Stimulated activated CD4-positive, alpha-beta T cell treated with anti-CD3 and anti-CD28 coated beads, Interleukin-12 subunit alpha, Interleukin-12 subunit beta, amount 100 ng/mL, for 4 hours (primary cell): ENCODE measurements at places on chromosomes 16 and 17.

- no peak for DNase-seq
Measured at GRCh38 chr16:54165174-54165911, 121.2 kb downstream of the IRX3 start.

DNA sequence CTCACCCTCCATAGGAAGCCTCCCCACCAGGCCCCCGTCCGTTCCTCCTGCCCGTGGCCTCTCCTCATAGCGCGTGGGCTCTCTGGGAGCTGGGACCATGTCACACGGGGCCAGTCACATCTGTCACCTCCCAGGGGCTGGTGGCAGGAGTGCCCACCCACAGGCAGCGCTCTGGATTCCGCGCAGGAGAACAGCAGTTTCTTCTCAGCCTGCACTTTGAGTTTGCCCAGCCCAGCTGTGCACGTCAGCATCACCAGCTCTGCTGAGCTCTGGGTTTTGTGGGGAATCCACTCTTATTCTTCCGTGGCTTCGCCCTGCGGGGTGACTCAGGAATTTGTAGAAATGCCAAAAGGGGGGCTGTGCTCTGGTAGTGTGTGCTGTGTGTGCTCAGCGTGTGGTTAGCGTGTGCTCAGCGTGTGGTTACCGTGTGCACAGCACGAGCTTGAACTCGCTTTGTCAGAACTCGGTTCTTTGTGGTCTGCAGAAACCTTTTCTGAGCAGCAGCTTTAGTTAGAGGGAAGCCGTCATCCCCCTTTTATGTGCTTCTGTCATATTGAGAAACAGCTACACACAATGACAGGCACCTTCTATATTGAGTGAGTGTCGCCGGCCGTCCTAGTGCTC, 3.2 kb downstream of the ACSF3 start:
- DNase-seq = peak; percentile 43

GRCh38 chr17:60372790-60373483, 19.0 kb downstream of the USP32 start:
- no peak for DNase-seq

- no peak for DNase-seq
Measured at GRCh38 chr16:11183035-11183812, 72.8 kb downstream of the SOCS1 start.

- DNase-seq = no peak
Measured at GRCh38 chr16:48384520-48385252, 527 bp downstream of the SIAH1 start.

- no peak for DNase-seq
Measured at GRCh38 chr17:61380836-61381525, 18.7 kb upstream of the TBX2 start.

DNA sequence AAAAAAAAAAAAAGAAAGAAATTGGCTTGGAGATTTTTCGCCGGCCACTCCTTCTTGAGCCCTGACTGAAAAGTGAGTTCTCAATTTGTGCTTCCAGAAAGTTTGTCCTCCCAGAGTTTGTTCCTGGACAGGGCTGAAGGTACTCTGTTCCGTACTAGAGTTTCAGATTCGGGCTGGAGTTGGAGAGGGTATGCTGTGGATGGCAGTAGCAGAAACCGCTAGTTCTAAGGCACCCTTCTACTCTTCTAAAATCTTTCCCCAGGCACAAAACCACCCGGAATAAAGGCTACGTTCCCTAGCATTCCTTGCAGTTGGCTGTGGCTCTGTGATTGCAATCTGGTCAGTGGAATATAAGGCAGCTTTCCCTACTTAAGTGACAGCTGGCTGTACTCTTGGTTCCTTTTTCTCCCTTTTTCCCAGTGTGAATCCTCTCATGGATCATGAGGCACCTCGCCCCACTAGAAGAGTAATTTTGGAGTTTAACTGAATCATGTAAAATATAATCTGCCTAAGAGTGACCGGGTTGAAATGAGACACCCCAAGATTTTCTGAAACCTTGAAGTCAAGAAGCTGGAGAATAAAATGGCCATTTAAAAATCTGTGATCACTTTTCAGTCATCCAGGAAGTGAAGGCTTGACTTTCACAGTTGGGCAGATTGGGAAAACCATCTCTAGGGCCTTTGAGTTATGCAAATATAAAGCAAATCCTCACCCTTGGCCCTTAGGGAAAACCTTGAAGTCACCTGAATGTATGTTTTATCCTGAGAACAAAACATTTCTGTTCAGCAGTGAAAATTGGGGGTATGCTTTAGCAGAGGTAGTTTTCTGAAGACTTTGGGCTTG, 901 bp upstream of the HEATR6 start:
- no peak for DNase-seq

DNA sequence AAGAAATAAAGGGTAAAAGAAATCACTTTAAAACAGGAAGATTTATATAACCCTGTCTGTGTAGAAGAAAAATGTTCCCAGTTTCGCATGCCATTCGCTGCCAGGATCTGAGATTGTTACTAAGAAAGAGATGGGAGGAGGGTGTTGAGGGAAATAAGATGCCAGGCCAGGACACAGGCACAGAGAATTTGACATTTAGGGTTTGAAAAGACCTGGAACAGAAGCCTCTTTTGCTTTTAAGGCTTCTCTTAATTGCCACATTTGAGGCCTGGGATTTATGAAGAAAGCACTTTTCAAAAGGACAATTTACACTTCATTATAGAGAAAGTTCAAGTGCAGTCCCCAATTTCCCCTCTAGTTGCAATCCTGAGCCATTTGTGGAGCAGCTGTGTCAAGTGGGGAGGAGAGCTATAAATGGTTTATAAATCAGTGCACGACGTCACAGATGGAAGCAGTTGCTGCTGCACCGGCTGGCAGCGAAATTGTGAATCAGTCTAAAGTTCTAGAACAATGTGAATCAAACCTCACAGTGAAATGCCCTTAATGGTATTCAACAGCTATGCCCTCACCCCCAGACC, 26.5 kb upstream of the C16orf87 start:
- no peak for DNase-seq

- no peak for DNase-seq
Measured at GRCh38 chr16:5215901-5216300, 118.3 kb upstream of the EEF2KMT start.

GRCh38 chr17:62708587-62708986, 81.1 kb downstream of the MRC2 start:
- no peak for DNase-seq

DNA sequence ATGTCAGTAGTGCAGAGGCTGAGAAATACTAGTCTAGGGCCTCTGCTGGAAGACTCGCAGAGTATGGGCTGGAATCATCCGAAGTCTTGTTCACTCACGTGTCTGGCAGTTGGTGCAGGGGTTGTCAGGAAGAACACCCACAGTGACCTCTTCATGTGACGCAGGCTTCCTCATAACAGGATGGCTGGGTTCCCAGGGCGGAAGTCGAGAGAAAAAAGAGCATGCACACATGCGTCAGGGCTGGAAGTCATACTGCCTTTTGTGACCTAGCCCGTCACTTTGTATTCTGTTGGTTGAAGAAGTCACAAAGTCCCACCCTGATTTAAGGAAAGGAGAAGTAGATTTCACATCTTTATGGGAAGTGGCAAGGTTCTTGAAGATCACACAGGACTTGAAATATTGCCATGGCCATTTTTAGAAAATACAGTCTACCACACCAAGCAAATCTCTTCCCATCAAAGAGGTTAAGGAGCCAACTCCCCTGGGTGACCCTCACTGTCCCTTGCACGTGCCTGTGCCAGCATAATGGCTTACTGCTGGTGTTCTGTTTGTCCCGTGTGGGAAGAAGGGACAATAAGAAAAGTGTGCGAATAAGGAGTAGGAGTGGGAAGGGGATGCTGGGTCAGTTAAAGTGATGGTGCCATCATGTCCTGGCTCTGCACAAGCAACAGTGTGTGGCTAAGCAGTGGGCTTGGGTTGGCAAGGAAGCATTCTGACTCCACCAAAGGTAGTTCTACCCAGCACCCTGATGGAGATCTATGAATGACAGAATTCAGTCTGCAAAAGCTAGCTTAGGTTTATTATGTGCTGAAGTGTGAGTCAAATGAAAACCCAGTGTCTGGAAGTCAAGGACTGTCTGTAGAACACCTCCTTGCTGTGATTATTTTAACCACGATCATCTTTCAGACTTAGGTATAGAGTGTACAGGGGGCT, 28.1 kb downstream of the HEATR3 start:
- DNase-seq = no peak

DNA sequence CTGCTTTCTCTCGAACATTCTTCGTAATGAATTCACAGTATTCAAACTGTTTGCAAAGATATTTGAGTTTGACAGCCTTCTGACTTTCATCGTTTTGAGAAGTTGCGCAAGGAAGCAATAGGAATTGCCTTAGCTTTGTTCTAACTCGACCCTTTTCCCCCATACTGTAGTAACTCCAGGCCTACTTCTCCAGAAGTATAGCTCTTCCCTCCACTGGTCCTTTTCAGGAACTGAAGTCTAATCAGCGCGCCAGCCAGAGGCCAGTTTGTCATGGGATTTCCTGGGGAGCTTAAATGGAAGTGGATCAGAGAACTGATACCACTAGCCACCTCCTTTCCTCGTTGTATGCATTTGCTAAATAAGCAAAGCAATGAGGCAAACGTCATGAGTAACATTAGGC, 27.9 kb downstream of the CDR2 start:
- no peak for DNase-seq

- DNase-seq = no peak
Measured at GRCh38 chr17:51044976-51045375, 75.7 kb downstream of the SPAG9 start.

DNA sequence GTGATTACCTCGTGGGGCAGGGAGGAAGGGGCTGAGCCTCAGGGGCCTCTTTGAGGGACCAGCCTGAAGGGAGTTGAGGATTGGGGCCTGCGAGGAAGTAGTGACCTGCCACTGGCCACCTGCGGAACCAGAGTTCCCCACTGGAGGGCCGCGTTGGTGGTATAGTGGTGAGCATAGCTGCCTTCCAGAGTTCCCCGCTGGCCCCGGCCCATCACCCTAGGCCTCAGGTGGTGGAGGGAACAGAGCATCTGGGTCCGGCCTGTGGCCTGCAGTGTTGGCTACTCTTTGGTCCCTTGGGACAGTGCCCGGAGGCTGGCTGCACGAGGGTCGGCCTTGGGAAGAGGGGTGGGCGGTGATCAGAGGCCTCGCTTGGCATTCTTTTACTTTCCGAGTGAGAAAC, 20.5 kb downstream of the MGAT5B start:
- DNase-seq = no peak

DNA sequence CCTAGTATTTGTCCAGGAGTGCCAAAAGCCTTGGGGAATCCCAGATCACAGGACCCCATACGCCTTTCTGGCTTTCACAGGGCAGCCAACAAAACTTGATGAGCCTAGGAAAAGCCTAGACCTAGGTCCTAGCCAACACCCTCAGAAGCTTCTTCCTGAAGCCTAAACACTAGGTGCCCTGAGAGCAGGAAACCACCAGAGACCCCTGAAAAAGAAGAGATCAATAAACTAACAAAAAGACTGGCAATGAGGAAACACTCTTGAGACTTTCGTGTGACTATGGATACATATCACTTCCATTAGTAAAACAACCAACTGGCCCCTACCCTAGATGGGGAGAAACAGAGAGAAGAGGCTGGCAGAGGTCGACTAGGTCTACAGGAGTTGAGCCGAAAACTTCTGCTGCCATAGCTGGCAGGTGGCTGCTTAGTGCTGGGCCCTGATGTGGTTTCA, 1.2 kb downstream of the ORMDL3 start:
- no peak for DNase-seq

GRCh38 chr17:82371333-82372248, at the start of gene UTS2R:
Gene UTS2R, plus strand, starts transcription at chr17:82371765. Its CDS starts 2,560 bp downstream, at chr17:82374325.
- DNase-seq = no peak

- no peak for DNase-seq
Measured at GRCh38 chr16:51268237-51268636, 117.2 kb upstream of the SALL1 start.

GRCh38 chr16:56950881-56951771, 10.6 kb upstream of the CETP start:
- DNase-seq = peak; percentile 59

DNA sequence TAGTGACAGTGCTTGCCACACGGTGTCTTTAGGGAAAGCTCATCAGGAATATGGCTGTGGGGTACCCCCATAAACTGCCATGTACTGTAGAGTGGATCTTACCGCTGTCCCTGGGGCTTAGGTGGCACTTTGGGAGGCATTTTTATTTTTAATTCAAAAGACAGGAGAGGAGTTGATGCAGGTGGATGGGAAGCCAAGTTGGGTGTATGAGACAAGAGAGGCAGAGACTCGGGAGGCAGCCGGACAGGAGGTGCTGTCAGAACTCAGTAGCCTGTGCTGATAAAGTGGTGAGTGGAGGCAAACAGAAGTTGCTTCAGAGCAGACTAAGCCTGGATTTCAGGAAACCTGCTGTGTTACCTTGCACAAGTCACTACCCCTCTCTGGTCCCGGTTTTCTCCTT, 185.9 kb downstream of the TMEM132E start:
- DNase-seq = no peak

DNA sequence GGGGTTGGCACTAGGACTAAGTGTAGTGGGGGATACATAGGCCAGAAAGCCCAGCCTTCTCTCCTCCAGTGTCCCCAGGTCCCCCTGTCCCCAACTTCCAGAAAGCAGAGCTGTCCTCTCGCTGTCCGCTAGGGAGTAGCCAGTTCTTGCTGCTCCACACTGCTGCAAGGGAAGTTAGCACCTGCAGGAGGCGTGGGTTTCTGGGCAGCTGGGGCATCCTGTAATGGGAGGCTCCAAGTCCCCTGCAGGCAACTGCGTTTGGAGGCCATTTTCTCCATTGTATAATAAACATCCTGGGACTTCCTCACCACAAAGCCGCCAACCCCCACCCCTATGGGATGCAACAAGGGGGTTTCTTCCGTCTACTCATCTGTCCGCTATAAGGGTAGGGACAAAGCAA, 1.7 kb downstream of the RPRML start:
- no peak for DNase-seq

DNA sequence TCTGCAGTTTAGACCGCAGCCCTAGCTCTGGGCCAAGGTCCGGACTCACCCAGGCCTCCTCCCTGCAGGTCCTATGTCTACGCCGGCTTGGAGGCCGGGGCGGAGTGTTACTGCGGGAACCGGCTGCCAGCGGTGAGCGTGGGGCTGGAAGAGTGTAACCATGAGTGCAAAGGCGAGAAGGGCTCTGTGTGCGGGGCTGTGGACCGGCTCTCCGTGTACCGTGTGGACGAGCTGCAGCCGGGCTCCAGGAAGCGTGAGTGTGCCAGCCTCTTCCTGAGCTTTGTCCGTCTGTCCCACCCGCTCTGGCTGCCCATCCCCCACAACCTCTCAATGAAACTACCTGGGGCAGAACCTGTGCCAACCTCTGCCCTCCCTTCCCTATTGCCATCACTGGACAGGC, 20.1 kb downstream of the WSCD1 start:
- DNase-seq = no peak

DNA sequence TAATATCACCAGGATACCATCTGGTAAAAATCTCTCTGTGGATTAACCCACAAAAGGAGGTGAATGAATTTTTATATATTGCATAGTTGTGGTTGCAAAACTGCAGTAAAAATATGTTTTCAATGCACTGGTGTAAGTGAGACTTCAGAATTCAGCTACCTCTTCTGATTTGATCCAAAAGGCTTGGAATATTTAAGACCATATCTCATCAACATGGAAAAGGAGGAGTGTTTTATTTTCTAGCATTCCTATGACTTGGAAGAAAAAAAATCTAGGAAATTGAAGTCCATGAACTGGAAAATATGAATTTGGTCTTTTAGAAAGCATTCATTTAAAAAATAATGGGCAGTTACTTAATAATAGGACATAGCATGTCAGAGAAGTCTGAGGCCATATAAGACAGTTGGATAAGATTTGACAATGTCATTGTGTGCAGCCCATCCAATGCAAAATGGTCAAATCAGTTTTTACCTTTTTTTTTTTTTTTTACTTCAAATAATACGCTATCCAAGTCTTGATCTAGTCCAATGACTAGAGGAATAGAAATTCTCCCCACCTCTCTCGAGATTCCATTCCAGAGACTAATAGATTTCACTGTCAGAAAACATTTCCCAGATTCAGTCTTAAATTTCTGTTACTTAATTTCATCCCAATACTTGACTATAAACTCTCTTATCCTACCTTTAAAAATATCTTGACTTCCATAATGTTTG, 364.9 kb upstream of the PMFBP1 start:
- DNase-seq = no peak
